ENCODE measurements at places on chromosomes 11 and 22.

DNA sequence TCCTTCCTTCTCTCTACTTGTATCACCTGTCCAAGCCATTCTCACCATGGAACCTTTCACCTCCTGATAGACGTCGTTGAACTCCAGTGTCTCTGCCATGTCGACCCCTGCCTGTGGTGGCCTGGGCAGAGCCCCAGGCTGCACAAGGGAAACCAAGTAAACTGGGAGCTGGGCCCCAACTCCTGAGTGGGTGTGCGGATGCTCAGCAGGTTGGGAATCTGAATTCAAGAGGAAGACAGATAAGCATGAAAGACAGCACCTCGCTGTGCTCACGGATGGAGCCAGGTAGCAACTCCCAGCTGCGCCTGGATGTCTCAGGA, 709 bp downstream of the SSRP1 start:
- no peak for DNase-seq

DNA sequence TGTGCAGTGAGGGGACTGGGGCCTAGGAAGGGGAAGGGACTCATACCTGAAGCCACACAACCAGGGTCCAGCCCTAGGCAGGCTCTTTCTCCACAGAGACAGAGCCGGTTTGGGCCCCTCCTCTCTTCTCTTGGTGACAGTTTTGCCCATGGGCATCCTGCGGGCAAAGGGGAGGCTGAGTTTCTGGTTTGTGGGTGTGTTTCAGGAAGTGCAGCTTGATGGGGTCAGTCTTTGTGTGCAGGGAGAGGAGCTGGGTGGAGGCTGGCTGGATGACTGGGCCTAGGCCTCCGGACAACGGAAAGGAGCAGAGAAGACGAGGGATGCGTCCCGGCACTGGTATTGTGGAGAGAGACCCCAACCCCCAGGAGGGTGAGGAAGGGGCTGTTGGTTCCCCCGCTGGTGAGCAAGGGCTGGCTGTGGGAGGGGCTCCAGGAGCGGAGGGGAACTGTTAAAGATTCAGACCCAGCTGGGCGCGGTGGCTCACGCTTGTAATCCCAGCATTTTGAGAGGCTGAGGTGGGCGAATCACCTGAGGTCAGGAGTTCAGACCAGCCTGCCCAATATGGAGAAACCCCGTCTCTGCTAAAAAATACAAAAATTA, 23.4 kb upstream of the CELSR1 start:
- no peak for DNase-seq

DNA sequence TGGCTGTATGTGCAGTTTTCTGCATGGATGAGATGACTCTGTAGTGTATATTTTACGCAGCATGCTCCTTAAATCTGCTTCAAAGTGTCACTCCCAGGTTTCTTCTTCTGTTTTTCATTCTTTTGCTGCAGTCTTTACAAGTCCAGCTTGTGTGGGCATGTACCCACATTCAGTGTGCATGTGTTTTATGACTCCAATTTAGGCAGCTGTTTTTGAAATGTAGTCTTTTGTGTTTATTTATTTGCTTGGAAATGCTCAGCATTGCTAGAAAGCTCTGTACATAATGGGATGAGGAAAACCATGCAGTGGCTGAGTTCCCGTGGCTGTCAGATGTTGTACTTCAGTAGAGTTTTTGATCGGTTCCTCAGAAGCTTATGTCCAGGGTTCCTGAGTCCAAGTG, 138.5 kb downstream of the ARHGAP42 start:
- peak; percentile 75 for DNase-seq

GRCh38 chr11:44596525-44597276, 31.2 kb downstream of the CD82 start:
- no peak for DNase-seq

DNA sequence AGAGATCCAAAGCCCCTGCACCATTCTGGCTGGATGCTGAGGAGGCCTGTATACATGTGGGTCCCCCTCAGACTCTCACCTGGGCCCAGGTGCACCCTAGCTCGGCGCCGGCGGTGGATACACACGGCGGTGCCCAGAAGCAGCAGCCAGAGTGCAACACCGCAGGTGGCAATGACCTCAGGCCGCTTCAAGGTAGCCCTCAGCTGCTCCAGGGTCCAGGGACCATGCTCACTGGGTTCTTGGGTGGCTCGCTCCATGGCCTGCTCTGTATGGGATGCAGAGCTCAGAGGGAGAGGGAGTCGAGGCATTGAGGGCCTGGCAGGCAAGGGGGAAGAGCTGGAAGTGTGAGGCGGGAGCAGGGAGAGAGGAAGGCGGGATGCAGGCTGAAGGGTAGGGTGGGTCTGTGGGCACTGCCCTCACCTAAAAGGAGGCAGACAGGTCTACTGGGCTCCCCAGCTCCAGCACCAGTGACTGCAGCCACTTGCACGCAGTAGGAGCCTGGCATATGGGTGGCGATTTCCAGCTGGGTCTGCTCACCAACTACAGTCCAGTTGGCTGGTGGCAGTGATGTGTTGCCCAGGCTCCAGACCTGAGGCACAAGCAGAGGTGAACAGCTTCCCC, 3.8 kb downstream of the ROBO4 start:
- no peak for DNase-seq

DNA sequence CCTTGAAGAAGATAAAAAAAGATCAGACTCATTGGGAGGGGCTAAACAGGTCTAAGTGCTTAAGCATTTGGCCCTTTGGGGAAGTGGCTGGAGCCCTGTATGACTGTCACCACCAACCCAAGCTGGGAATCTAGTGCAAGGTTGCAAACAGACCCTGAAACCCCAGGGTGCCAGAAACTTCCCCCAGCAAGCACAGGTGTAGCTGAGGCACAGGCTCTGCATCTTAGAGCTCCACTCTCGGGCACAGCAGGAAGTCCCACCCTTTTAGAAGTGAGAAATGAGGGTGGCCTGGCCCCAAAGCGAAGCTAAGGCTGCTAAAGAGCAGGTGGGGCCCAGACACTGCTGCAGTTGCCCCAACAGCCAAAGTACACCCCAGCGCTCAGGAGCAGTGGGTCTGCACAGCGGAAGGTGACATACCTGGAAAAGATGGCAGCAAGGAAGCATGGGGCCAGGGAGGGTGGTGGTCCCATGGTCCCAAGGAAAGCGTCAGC, 5.8 kb upstream of the KDM2A start:
- no peak for DNase-seq

Measured in NCI-H446 treated with DMSO at 0.1 percent for 48 hours (cell line).